Tibial artery (tissue), 4 donors: ENCODE measurements at places on chromosomes 16 and 17.

- DNase-seq: no peak
Measured at GRCh38 chr17:33521784-33522183, 228.7 kb upstream of the ASIC2 start.

DNA sequence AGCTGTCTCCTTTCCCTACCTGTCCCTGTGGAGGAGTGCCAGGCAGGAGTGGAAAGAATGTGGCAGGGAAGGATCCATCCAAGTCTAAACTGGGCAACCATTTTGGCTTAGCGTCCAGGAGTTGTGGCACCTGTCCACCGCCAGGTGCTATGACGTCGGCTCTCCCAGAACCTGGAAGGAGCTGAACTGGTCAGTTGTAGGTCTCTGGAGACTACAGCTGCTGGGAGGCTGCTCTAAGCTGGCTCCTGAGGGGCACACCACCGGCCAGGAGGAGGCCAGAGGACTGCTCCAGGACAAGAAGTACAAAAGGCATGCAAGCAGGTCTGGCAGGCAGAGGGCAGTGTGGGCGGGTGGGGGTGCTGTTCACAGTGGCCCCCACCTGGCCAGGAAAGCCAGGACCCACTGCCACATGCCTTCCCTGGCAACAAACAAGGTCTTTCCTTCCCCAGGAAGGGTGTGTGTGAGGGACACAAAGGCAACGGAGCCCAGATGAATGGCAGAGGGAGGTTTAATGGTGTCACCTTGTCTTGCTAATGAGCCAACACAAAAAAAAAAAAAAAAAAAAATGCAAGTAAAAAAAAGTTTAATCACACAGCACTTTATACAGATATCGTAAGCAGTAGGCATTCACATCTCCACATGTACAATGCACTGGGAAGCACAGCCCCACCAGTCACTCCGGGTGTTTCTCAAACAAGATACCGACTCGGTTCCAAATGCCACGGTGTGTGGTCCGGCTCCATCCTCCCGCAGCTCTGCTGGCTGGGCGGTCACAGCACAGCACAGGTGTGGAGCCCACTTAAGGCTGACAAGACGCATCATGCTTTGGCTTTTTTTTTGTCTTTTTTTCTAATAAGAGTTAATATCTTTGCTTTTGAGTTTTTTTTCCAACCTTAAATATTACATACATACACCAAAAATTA lies 4.8 kb downstream of the SPHK1 start:
- no peak for DNase-seq

DNA sequence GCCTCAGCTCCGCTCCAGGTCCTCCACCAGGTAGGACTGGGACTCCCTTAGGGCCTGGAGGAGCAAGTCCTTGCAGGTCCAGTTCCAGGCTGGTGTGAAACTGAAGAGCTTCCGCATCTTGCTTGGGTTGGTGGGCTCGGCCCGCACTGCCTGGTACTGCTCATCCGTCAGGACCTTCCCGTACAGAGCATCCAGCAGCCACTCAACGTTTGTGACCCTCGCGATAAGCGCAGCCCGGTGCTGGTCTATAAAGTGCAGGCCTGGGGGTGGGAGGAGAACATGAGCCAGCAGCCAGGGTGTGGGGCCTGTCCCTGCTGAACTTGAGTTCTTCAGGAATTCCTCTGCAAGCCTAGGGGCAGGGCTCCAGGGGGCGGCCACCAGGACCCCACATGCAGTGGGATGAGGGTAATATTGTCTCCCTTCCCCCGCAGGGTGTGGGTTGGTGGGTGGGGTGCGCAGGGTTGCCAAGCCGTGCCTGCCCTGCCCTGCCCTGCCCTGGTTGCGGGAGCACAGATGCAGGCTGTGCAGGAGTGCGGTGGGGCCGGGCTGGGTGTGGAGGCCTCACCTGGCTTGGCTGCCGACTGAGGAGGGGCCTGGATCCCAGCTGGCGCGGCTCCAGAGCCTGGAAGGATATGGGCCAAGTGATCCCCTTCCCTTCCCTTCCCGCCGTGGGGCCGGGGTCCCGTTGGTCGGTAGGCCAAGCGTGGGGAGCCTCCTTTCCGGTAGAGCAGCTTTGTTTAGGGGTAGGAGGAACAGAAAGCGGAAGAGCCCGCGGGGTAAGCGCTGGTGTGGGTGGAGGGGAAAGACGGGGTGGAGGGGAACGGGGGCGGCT lies 762 bp downstream of the PYCARD start:
- DNase-seq: no peak

DNA sequence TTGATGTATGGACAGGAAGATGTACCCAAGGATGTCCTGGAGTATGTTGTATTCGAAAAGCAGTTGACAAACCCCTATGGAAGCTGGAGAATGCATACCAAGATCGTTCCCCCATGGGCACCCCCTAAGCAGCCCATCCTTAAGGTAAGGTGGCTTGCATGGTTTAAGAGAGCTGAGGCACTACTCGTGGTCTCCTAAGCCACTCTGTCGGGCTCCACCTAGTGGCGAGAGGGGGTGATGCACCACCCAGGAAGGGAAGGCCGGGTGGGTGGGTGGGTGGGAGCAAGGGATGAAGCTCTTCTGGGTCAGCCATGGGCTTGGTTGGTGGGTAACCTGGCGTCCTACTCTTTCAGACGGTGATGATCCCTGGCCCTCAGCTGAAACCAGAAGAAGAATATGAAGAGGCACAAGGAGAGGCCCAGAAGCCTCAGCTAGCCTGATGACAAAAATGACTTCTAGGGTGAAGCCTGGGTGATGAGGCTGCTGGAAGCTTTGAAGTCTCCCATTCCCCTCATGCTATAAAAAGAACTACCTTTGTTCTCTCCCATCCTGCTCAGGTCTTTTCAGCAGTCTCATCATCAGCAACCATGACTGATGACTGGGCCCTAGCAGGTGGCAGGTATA lies 21.5 kb downstream of the GPR179 start:
- peak; percentile 62 for DNase-seq

DNA sequence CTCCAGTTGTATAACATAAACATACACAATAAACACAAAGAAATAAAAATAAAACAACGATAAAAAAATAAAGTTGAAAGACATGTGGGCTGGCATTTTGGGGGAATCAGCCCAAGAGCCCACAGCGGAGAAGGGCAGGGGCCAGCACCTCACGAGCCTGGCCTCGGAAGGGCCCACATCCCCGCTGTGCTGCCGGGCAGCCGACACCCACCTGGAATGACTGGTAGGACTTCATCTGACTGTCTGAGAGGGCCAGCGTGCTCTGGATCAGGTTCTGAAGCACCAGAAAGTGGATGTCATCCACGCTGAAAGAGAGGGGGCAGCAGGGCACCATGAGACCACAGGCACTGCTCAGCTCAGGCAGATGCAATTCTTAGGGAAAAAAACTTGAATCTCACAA lies 73.5 kb downstream of the GTF3C1 start:
- DNase-seq: no peak

DNA sequence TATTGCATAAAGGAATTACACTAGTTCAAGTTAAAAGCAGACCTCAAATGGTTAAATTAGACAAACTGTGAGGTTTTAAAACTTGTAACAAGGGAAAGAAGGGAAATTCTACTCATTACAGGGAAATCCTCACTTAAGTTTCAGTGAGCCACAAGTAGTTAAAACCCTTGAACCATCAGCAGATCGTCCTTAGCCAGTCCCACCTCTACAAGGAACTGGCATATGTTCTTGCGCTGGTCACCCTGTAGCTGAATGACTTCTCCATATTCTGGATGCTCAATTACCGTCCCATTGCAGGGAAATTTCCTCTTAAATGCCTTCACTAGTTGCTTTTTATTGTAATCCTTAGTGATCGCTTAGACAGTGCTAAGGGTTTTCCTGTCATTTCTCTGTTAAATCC lies 5.5 kb downstream of the PRSS21 start:
- DNase-seq: no peak

- DNase-seq: no peak
Measured at GRCh38 chr17:14033166-14033565, 36.1 kb upstream of the COX10 start.

DNA sequence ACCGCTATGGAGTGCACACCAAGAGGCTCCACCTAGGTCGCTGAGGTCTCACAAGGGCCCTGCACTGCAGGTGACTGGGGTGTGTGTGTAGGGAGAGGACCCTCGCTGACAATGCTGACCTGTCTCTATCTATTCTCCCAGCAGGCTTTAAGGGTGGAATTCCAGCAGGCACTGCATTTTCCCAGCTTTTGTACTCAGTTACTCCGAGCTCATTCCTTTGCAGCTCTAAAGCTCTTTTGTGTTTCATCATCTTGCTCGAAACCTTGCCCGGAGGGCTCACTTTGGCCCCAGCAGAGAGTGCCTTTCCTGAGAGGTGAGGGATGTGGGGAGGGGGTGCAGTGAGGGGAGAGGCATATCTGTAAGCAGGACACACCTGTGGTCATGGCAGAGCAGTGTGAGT lies 39.3 kb downstream of the SMPD3 start:
- no peak for DNase-seq

DNA sequence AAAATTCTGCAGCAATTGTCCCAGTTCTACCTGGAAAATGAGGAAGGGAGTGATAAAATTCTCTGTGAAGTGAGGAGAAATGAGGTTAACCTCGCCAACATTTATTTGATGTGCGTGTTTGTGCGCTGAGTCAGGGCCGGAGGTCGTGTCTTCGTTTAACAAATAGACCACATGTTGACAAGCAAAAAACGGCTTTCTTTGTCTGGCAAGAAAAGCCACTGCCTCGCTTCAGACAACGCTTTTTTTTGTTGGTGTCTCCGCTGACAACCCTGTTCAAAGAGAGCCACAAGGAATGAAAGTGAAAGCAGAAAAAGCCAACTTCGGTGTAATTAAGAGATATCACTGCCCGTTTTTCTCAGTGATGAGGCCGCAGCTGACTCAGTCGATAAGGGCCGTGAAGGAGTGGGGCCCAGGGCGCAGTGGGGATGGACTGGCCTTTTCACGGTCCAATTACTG lies 510.6 kb downstream of the CDH13 start:
- DNase-seq: no peak

- DNase-seq: no peak
Measured at GRCh38 chr16:12470311-12471229, 333.1 kb downstream of the CPPED1 start.

- no peak for DNase-seq
Measured at GRCh38 chr16:17499223-17499902, 28.6 kb upstream of the XYLT1 start.

- no peak for DNase-seq
Measured at GRCh38 chr16:1772362-1772907, at the start of gene EME2. Gene EME2 (plus strand): TSS chr16:1772810. CDS start chr16:1773228, 418 bp downstream.

- no peak for DNase-seq
Measured at GRCh38 chr17:53633856-53634255, 188.9 kb upstream of the KIF2B start.

DNA sequence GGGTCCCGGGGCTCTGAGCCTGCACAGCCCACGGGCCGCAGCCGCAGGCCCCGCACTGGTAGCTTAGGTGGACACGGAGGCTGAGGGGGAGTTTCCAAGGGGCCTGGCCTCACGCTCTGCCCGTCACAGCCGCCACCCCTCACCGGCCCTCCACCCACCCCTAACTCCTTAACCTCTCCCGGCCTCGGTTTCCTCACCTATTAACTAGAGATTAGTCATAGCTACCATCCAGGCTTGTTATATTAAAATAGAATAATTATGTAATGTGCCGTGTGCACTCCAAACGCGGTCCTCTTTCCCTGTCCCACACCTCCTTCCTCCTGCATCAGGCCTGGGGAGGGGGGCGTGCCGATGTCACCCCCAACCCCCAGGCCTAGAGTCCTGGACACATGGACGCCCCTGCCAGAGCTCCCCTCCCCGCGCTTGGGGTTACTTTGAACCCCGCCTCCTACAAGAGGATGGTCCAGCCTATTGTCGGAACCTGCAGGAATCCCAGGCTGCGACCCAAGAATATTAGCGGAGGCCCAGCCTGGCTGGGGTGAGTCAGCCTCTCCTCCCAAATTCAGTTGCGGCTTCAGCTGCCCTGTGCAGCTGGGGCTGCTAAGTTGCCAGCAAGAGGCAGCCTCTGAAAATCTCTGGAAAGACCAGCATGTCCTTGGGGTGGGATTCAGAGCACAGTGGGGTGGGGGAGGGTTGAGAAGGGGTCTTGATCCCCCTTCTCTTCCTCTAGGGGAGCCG lies 17.3 kb downstream of the SOCS3 start:
- DNase-seq: peak; percentile 77

- DNase-seq: no peak
Measured at GRCh38 chr17:57288040-57288772, 31.9 kb downstream of the MSI2 start.

GRCh38 chr16:54938212-54939028 lies 7.8 kb downstream of the IRX5 start:
- DNase-seq: no peak

GRCh38 chr17:80938556-80938955 lies 53.1 kb upstream of the CHMP6 start:
- no peak for DNase-seq

- DNase-seq: no peak
Measured at GRCh38 chr17:7250695-7251627, 573 bp downstream of the CTDNEP1 start.

DNA sequence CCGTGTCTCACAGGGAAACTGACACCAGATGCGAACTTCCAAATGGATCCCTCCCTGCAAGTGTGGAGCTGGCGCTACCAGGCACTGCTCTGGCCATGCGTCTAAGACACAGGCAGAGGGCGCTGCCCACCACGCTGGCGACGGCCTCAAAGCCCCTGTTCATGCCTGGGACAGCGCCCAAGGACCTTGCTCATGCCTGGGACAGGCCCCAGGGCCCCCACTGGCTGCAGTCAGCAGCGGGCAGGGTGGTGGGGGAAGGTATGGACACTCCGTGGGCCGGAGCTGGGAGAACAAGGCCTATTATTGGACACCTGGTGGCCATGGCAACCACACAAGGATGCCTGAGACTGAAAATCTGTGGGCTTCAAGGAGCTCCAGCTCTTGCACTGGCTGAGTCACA lies 8.8 kb downstream of the ZG16B start:
- no peak for DNase-seq

GRCh38 chr17:81509207-81509971 lies 3.2 kb downstream of the ACTG1 start:
- DNase-seq: no peak

DNA sequence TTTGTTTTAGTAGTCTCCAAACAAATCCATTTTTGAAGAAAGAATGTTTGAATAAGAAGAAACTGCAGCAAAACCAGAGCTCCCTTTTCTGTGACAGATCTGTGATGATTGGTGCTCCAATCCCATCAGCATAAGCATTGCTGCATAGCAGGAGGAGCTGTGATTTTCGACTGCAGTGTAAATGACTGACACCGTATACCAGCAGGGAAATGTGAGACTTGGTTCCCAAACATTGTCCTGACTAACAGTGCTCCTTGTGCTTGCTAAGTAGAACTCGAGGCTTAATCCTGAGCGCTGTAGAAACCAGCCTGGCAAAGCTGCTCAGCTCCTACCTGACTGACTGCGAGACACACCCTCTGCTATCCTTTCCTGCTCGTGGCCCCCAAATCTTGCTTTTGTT lies 57.2 kb downstream of the NUP93 start:
- DNase-seq: no peak

- no peak for DNase-seq
Measured at GRCh38 chr16:85126394-85126704, 14.1 kb upstream of the CIBAR2 start.

- no peak for DNase-seq
Measured at GRCh38 chr16:69706256-69706974, 19.9 kb downstream of the NQO1 start.

DNA sequence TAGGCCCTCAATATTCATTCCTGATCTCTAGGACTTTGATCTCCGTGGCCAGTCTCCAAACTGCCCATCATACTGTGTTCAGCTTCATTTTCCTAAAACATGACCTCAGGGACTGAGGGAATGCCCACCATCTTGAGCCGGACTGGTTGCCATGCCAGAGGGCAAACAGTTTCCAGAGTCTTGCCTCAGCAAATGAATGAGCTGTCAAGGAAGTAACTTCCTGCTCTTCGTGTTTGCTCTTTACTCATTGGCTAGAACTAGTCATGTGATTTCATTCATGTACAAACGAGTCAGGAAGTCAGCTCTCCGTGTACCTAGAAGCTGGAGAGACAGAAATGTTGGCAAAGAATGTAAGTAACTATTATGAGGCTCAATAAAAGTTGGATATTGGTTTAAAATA lies 50.2 kb downstream of the ANKFN1 start:
- DNase-seq: no peak
